ENCODE measurements at places on chromosomes 7 and 10.

DNA sequence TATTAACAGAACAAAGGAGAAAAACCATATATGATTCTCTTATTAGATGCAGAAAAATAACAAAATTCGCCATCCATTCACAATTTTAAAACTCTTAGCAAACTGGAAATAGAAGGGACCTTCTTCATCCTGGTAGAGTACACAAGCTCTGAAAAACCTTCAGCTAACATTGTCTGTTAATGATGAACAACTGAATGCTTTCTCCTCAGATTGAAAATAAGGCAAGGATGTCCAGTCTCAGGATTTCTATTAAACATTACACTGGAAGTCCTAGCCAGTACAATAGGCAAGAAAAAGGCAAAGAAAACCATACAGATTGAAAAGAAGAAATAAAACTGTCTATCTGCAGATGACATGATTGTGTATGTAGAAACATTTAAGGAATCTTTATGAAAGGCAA is 16.0 kb upstream of the CCNY start:
- DNase-seq: no peak

DNA sequence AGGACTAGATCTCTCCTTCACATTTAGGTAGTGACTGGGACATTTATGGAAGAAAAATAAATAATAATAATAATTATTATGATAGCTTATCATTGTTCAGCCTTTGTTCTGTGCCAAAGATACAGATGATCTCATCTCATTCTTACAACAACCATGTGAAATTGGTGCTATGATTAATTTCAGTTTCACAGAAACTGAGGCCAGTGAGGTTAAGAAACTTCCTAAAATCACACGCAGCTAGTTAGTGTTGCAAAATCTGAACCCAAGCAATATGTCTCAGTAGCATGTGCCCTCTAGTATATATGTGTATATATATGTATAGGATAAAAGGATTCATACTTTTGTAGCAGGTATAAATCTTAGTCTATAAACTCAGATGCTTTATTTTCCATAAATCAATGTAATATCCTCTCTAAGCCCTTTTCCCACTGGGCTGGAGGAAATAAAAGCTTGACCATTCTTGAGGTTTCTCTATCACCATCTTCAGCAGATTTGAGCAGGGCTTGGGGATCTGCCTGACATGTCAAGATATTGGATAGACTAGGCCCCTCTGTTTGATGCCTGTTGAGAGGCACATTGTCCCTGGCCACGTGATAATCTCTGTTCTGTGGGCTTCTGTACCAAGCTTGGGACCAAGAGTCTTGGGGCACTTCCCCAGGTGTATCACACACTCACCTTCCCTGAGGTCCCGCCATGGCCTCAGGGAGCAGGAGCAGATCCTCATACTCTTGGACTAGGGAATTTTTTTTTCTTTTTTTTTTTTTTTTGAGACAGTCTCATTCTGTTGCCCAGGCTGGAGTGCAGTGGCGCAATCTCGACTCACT is 172.6 kb upstream of the NRP1 start:
- no peak for DNase-seq

GRCh38 chr7:35695473-35695850 is 527 bp upstream of the HERPUD2 start:
- DNase-seq: no peak

- DNase-seq: peak; percentile 5
Measured at GRCh38 chr10:30591249-30591670, 38.3 kb downstream of the LYZL2 start.

- no peak for DNase-seq
Measured at GRCh38 chr10:114151486-114151885, 22.5 kb downstream of the CCDC186 start.

GRCh38 chr10:131312478-131312836 is 936 bp upstream of the TCERG1L start:
- DNase-seq: no peak

DNA sequence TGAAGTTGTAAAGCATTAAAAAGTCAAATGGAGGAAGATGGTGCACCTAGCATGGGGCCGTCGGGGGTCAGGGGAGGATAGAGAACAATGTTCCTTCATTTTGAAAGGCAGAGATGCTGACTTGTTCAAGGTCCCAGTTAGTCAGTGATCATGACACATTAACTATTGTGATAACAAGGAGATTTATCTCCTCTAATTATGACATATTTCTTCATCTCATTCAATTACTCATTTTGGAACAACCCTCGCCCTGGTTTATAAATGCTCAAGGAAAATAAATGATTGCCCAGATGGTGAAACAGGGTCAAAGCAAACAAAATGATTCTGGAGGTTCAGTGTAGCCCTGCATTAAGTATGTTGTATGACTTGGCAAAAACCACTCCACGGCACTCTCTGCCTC is 106.2 kb downstream of the ITIH5 start:
- DNase-seq: no peak

DNA sequence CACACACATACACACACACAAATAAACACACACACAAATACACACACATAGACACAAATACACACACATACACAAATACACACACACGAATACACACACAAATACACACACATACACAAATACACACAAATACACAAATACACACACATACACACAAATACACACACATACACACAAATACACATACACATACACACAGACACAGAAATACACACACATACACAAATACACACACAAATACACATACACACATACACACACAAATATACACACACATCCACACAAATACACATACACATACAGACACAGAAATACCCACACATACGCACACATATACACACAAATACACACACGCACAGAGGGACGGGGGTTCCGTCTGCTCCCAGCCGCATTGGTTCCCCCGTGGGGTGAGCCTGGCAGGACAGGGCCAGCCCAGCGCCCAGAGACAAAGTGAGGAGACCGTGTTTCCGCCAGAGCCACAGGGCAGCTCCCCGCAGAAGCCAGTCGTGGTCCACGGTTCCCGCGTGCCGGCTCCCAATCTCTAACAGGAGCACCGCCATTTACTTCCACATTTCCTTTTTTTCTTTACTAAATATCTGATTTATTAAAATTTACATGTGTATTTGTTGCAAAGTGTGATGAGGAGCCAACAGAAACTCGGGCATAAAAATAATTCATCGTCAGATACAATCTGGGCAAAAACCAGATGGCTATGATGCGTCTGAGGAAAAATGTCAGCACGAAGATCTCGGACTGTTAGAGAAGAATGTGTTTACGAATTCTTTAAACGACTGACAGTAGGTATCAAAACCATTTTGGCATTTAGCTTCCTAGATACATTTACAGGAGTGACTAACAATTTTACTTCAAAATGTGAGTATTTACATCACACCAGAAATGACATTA is 3.1 kb upstream of the KNDC1 start:
- no peak for DNase-seq

GRCh38 chr7:6392712-6393666 is 54.8 kb downstream of the DAGLB start:
- DNase-seq: peak; percentile 37

DNA sequence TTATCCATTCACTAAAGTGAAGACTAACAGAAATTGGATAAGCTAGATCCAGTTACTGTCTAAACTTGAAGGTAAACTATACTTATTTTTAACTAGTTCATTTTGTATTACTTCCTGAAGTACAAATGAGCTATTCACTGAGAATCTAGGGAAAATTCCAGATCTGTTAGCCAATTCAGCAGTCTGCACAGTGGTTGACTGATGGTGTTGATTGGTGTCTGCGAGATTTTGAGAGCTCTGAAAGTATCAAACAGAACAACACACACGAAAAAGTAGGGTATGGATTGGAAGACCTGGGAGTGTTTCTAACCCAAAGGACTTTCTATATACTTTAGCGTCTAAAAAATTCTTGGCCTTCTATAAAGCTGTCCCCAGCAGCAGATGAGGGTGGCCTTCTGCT is 33.6 kb upstream of the AGR2 start:
- no peak for DNase-seq

GRCh38 chr10:14687340-14687739 is 87.4 kb downstream of the FAM107B start:
- DNase-seq: no peak

GRCh38 chr7:2709553-2710285 is 21.7 kb downstream of the AMZ1 start:
- peak; percentile 65 for DNase-seq
